ELR (cell line): ENCODE measurements at places on chromosomes 12 and 14.

DNA sequence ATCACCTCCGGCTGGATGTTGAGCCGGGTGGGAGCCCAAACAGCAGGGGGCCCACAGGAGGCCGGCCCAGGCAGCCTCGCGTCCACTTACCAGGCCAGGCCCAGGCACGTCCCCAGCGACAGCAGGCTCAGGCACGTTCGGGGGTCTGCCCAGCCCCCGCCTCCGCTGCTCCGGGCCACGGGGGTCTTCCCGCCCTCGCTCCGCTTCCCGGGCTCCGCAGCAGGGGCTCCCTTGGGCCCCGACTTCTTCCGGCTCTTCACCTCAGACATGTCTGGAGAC lies 216 bp downstream of the IKBIP start:
- DNase-seq, result peak; percentile 70

- peak; percentile 3 for DNase-seq
These were observed 7.7 kb upstream of the TMEM132D start for GRCh38 chr12:129911428-129912049.

GRCh38 chr12:32897687-32898573 lies 1.4 kb upstream of the PKP2 start:
- no peak for DNase-seq

DNA sequence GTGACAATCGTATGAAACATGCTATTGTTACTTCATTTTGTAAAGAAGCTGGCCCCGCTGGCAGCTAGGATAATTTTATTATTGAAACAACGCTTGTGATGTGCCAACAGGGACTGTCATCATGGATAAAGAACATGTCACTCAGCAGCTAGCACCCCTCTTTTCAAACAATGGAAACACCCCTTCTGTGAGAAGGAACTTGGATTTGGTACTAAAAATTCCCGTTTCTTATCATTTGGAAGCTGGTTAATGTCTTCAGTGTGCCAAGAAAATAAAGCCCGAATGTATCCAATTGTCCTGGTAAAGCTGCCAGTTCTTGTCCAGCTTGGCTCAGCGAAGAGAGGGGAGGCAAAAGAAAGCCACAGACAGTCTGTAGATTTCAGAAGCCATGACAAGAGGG lies 186.6 kb downstream of the PHLDA1 start:
- no peak for DNase-seq

DNA sequence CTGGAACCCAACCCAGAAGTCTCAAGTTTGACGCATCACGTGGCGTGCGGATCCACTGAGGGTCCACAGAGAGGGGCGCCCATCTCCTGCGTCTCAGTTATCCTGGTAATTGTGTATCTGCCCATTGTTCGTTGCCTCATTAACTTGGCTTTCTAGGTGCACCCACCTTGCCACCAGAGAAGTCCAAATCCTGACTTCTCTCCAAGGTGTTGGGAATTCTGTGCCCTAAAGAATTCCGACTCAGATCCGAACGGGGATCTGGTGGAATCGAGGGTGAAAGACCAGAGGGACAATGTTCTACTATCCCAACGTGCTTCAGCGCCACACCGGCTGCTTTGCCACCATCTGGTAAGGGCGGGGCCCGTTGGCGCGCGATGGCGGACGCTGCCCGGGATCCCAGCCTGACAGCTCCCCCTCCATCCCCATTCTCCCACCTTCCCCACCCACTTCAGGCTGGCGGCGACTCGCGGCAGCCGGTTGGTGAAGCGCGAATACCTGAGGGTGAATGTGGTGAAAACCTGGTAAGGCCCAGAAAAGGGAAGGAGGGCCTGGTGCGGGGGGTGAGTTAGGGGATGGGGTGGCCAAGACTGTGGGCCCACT lies 481 bp downstream of the REC8 start:
- DNase-seq, result no peak

GRCh38 chr12:18313306-18313705 lies 52.0 kb downstream of the PIK3C2G start:
- no peak for DNase-seq
